Placental epithelial cell (primary cell): ENCODE measurements at places on chromosomes 3 and 15. TPM values are rescaled to one million over a fixed set of nuclear protein-coding genes. Genes with fewer than 3 reads are reported as not detected.

The LRTM1 gene
- total RNA-seq = 0.39 TPM in 1 of 2 replicates, not detected in the other

The TTBK2 gene
- 6.7 and 9.8 TPM in 2 replicates for total RNA-seq

The DLEC1 gene
- 0.11 and 0.39 TPM in 2 replicates for total RNA-seq

The ELP6 gene
- total RNA-seq = 23.6 and 38.9 TPM in 2 replicates

The AADAC gene
- not detected in 2 replicates for total RNA-seq

The ALDH1A3 gene
- total RNA-seq = 12.7 and 73.0 TPM in 2 replicates

The DALRD3 gene
- total RNA-seq = 40.8 and 63.5 TPM in 2 replicates

The SLC33A1 gene
- total RNA-seq = 27.1 and 61.6 TPM in 2 replicates

The PLCD1 gene
- 88.8 and 100 TPM in 2 replicates for total RNA-seq

The PLA2G4E gene
- not detected in 2 replicates for total RNA-seq

The NR2C2 gene
- 34.2 and 39.0 TPM in 2 replicates for total RNA-seq

The SPSB4 gene
- total RNA-seq = 0.33 and 0.39 TPM in 2 replicates

The CAV3 gene
- total RNA-seq = not detected in 2 replicates

The AAGAB gene
- total RNA-seq = 25.9 and 44.5 TPM in 2 replicates

The CDHR4 gene
- total RNA-seq = 0.54 and 1.2 TPM in 2 replicates

The PP2D1 gene
- total RNA-seq = not detected in 2 replicates

The SLC9C1 gene
- total RNA-seq = under 0.01 TPM in 1 of 2 replicates, not detected in the other

The ROPN1 gene
- not detected in 2 replicates for total RNA-seq

The LRRC15 gene
- total RNA-seq = under 0.01 TPM in 1 of 2 replicates, not detected in the other

The NAALADL2 gene
- total RNA-seq = 32.6 and 35.3 TPM in 2 replicates

The VPS18 gene
- total RNA-seq = 24.3 and 38.9 TPM in 2 replicates

The TRH gene
- total RNA-seq = not detected in 2 replicates

The GOLGA8Q gene
- 0.54 and 2.7 TPM in 2 replicates for total RNA-seq

The U2SURP gene
- 53.8 and 62.1 TPM in 2 replicates for total RNA-seq

The KCNAB1 gene
- total RNA-seq = under 0.01 and 0.54 TPM in 2 replicates

The ACTC1 gene
- 0.11 TPM in 1 of 2 replicates, not detected in the other for total RNA-seq

The CD86 gene
- 0.79 and 2.0 TPM in 2 replicates for total RNA-seq

The CCR4 gene
- under 0.01 TPM in 1 of 2 replicates, not detected in the other for total RNA-seq

The COLQ gene
- total RNA-seq = 0.43 and 2.0 TPM in 2 replicates

The TSC22D2 gene
- 17.6 and 26.3 TPM in 2 replicates for total RNA-seq

The CYP11A1 gene
- 0.33 and 1.6 TPM in 2 replicates for total RNA-seq

The TRPM1 gene
- total RNA-seq = not detected in 2 replicates

The CORO2B gene
- total RNA-seq = under 0.01 TPM in 1 of 2 replicates, not detected in the other

The MANF gene
- 55.4 and 70.2 TPM in 2 replicates for total RNA-seq

The TMCC1 gene
- 27.9 and 36.4 TPM in 2 replicates for total RNA-seq

The SLC22A14 gene
- total RNA-seq = 1.3 and 1.6 TPM in 2 replicates

The MINAR1 gene
- 2.3 and 3.9 TPM in 2 replicates for total RNA-seq

The EXD1 gene
- not detected in 2 replicates for total RNA-seq

The CHRD gene
- under 0.01 TPM in 1 of 2 replicates, not detected in the other for total RNA-seq

The ONECUT1 gene
- total RNA-seq = 0.79 TPM in 1 of 2 replicates, not detected in the other

The PAQR9 gene
- total RNA-seq = not detected in 2 replicates

The OR5H14 gene
- total RNA-seq = not detected in 2 replicates

The SV2B gene
- not detected in 2 replicates for total RNA-seq

The C15orf61 gene
- 3.9 and 4.9 TPM in 2 replicates for total RNA-seq

The SLC27A2 gene
- not detected in 2 replicates for total RNA-seq
